Thymus (tissue), 14 donors: ENCODE measurements at places on chromosomes 2 and 18. TPM values are rescaled to one million over a fixed set of nuclear protein-coding genes. Genes with fewer than 3 reads are reported as not detected.

Gene GCG
- 1.7 TPM for total RNA-seq

Gene CRYBA2
- total RNA-seq = 0.14 TPM

Gene C2orf81
- 0.66 TPM for total RNA-seq

Gene NMS
- not detected for total RNA-seq

Gene RAB17
- 0.33 TPM for total RNA-seq
